ENCODE measurements at places on chromosomes 13 and 19.

GRCh38 chr13:30810261-30810701 lies 74.9 kb downstream of the ALOX5AP start:
- DNase-seq, result no peak

DNA sequence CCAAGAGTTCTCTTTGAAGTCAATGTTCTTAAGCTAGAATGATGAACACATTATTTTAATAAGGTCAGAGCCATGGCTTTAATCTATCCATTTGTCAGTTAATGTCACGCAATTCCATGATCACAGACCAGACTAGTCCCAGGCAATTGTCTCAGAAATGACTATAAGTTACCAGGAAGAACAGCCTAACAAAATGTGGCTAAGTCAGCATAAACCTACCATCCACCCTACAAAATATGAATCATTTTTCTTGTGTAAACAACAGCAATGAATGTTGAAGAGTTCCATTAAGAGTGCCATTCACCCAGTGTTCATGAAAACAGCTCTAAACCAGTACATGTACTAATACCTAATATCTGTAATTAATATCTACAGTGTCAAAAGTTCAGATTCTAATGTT lies 127.5 kb downstream of the KCTD12 start:
- no peak for DNase-seq

GRCh38 chr13:84812078-84812477 lies 929.8 kb upstream of the SLITRK1 start:
- no peak for DNase-seq

- DNase-seq, result peak; percentile 99
These were observed at the start of gene ALKBH6 for GRCh38 chr19:36014012-36014924. Gene ALKBH6, minus strand, starts transcription at chr19:36014213. Its CDS starts 816 bp downstream, at chr19:36013397.

GRCh38 chr19:15776991-15777970 lies 10.2 kb upstream of the OR10H5 start:
- no peak for DNase-seq

GRCh38 chr19:3343619-3344502 lies 22.5 kb upstream of the NFIC start:
- peak; percentile 86 for DNase-seq

- DNase-seq, result no peak
These were observed 203.5 kb downstream of the ENOX1 start for GRCh38 chr13:43583321-43583720.

GRCh38 chr13:39942552-39943273 lies 287.3 kb downstream of the COG6 start:
- peak; percentile 17 for DNase-seq

DNA sequence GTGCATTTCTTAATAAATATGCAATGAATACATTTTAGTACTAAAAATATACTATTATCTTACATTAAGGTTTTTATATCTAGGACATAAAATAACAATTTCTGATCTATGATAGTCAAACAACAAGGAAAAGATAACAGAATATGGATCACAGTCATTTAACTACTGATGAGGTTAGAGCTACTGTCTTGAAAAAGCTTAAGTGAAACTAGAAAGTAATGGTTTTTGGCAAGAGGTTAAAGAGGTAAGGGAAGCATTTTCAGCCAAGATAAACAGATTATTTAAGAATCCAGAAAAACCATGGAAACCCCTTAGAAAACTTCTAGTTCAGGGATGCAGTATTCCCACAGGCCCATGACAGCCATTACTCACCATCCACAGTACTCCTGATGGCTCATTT lies 787.4 kb downstream of the DACH1 start:
- no peak for DNase-seq

DNA sequence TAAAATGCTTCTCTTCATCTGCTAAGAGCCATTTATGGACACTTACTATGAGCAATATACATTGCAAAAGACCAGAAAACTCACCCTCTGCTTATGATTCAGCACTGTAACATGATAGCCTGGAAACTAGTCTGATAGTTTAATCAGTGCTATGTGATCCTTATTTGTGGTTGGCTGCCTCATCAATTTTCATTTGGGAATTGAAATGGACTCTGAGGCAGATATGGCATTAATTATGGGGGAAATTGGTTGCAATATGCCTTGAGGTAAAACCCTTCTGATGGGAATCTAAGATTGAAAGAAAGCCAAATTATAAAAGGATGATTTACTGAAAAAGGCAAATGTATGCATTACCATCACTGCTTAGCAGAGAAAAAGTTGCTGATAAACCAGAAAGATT lies 33.5 kb downstream of the FAM216B start:
- DNase-seq, result no peak

GRCh38 chr13:111270765-111271698 lies 49.4 kb upstream of the TEX29 start:
- DNase-seq, result no peak

DNA sequence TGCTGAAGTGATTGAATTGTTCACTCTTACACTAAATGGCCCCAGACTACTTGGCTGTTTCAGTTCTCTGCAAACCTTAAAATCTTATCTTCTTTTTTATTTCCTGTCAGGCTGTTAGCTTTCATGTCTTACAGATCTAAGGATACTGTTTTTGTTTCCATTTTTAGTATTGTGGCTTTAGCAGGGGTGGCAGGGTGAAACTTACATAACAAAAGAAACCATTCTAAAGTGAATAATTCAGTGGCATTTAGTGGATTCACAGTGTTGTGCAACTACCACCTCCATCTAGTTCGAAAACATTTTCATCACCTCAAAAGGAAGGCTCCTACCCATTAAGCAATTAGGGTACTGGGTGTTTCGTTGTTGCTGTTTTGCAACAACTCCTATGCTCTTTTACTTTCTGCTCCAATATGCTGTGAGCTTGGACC lies 19.8 kb downstream of the TMEM272 start:
- no peak for DNase-seq

- no peak for DNase-seq
These were observed 909 bp downstream of the RFXANK start for GRCh38 chr19:19192910-19193423.

GRCh38 chr13:40792284-40793051 lies 3.1 kb downstream of the SLC25A15 start:
- DNase-seq, result no peak

GRCh38 chr19:39405958-39406655 lies 540 bp upstream of the ZFP36 start:
- DNase-seq, result peak; percentile 67

DNA sequence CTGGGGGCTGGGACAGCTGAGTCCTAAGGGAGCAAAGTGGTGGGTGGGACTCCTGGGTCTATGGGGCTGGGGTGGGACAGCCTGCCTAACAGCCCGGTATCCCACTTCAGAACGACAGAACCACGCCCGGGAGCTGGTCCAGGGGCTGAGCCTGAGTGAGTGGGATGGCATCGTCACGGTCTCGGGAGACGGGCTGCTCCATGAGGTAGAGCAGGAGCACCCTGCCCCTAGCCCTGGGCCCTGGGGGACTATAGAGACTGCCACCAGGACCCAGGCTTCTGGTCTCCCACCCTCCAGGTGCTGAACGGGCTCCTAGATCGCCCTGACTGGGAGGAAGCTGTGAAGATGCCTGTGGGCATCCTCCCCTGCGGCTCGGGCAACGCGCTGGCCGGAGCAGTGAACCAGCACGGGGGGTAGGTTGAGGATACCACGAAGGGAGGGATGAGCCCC lies 8.6 kb downstream of the SPHK2 start:
- no peak for DNase-seq

DNA sequence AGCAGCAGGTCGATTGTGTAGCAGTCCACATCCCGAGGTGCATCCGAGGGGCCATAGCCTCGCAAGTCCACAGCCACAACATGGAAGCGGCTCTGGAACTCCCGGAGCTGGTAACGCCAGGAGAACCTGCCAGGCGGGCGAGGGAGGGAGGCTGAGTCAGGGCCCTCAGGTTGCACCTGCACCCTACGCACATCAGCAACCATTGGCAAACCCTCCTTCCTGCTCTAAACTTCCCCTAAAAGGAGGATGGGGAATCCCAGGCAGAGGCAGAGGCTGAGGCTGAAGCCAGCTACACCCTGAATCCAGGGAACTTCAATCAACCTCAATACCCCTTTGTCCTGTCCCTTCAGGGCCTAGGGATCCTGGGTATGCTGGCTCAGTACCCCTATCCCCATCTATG lies 977 bp downstream of the EPHX3 start:
- no peak for DNase-seq

GRCh38 chr13:31175847-31176532 lies 14.3 kb upstream of the HSPH1 start:
- DNase-seq, result no peak

- DNase-seq, result no peak
These were observed 56.6 kb downstream of the TUBGCP3 start for GRCh38 chr13:112531263-112531794.

DNA sequence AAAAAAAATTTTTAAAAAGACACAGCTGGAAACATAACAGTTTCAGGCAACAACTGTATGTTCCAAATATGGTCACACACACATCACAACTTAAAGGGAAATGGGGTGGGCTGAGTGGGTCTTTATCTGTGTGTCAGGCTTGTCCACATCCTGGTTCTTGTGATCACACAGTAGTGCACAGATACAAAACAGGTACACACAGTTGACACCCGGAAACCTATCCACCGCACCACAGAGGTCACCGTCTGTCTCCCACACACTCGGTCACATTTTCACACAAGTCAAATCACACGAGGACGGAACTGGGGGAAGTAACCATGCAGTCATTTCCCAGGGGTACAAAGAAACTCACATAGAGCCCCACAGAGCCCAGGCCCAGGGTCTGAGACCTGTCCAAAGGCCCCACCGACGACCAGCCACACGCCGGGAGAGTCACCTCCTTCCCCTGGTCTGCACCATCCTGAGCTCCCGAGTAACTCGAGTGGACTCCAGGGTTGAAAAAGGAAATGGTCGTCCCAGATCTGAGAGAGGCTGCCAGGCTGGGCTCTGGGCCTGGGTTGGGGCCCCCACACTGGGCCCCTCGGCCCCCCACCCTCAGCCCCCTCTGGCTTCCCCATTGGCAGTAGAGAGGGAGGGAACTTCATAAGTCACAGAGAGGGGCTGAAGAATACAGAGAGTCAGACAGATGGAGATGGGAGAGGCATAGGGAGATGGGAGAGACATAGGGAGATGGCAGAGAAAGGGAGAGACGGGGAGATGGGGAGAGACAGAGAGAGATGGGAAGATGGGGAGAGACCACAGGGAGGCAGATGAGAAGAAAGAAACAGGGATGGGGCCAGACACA lies 1.3 kb upstream of the PPAN start:
- no peak for DNase-seq

DNA sequence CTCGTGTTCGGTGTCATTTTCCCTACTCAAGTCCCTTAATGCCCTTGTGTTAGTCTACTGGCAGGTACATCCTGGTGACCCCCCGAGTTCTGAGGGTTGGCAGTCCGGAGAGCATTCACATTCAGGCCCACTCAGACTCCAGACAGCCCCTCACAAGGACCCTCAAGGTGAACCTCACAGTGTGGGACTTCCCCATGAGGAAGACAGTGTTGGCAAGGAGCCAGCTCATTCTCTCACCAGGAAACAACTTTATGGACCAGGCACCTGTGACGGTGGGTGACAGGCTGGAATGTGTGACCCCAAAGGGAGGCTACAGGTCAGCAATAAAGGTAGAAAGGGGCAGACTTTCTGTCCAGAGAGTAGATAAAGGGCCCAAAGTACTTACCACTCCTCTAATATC lies 24.5 kb downstream of the RDH8 start:
- DNase-seq, result no peak

- DNase-seq, result no peak
These were observed 217.9 kb upstream of the RXFP2 start for GRCh38 chr13:31521435-31521834.

DNA sequence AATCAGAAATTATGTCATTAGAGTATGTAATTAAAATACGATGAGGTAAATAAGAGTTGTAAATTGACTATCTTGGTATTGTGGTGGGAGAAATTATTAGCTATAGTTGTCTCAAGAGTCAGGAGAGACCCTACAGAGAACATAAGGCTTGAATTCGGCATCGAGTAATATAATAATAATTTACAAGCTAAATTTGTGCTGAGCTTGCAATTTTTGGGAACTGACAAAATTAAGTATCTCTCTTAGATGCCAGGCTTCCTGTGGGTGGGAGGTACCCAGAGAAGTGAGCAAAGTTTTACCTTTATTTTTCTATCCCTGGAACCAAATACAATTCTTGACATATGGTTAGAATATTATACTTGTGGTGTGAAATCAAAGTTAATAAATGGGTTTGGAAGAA lies 1637.0 kb downstream of the EFNB2 start:
- no peak for DNase-seq

DNA sequence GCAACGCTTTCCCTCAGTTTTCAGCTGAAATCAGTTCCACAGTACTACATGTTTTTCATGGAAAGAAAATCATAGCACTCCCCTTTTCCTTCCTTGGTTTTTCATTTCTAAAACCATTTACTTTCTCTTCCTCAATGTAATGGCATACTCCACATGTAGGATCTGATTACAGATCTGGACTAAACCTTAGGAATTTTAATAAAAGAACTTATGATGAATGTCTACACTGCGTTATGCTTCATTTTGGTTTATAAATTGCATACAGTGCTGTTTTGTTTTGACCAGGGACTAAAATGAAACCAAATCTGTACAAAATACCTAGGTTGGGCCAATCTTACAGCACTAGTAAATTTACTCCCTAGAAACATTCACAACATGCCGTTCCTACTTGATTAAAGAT lies 589.9 kb downstream of the TBC1D4 start:
- no peak for DNase-seq

DNA sequence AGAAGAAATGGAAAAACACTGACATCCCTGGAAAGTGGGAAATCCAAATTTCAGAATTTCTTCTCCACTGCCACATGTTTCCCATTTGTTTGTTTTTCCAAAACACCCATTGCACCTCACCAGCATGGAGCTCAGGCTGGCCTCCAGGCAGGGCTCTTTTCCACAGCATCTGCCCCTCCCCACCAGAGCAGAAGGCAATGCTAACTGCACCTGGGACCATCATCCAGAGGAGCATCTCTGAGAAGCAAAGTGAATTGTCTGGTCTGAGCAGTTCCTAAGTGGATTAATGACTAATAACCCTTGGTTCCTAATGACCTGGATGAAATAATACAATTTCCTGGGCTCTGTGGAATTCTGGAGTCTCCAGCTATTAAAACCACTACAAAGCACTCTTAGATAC lies 8.8 kb upstream of the CYSLTR2 start:
- DNase-seq, result no peak

DNA sequence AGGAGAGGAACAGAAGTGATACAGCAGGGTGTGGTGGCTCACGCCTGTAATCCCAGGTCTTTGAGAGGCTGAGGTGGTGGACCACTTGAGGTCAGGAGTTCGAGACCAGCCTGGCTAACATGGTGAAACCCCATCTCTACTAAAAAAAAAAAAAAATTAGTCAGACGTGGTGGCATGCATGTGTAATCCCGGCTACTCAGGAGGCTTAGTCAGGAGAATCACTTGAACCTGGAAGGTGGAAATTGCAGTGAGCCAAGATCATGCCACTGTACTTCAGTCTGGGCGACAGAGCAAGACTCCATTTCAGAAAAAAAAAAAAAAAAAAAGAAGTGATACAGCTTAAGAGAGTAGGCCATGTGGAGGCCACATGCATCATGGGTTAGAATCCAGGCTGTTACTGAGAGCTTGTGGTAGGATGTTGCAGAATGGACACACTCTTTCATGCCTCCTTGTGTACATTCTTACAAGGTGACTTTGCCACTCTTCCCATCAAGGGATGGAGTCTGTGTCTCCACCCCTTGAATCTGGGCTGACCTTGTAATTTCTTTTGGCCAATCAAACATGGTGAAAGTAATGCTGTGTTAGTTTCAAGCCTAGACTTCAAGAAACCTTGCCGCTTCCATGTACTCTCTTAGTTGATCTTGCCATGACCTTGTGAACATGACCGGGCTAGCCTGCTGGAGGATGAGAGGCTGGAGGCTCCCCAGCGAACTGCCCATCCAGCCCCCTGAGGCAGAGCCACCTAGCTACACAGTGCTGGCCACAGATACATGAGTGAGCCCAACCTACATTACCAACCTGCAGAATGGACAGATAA lies 12.3 kb downstream of the FAM187B start:
- DNase-seq, result no peak
